CD4-positive, alpha-beta T cell treated with Interleukin-21 for 1 hour (primary cell): ENCODE measurements at places on chromosomes 2 and 18.

DNA sequence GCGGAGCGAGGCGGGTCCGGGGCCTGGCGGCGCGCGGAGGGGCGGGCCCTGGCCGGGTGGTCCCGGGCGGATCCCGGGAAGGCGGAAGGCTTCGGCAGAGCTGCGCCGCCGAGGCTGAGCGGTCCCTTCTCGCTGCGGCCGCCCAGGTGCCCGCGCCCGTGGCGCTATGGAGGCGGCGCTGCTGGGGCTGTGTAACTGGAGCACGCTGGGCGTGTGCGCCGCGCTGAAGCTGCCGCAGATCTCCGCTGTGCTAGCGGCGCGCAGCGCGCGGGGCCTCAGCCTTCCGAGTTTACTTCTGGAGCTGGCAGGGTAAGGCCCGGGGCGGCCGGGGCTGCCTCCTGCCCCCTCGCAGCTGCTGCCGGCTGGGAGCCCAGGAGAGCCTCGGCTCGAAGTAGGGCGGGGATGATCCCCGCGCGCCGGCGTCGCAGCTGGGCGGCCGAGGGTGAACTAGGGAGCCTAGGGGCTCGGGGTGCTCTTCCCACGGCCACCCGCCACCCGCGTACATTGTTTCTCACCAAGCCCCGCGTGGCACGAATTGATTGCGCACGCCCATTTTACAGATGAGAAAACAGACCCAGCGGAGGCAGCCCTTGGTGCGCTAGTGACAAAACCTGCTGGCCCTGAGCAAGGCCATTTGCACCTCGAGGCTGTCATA, at the start of gene SLC66A3:
Gene SLC66A3, plus strand, starts transcription at position 87 of the 655 bp plus-strand sequence. Its CDS starts 80 bp downstream, at position 167.
- DNase-seq, result no peak

GRCh38 chr18:50602466-50602865, 42.6 kb downstream of the MAPK4 start:
- no peak for DNase-seq

DNA sequence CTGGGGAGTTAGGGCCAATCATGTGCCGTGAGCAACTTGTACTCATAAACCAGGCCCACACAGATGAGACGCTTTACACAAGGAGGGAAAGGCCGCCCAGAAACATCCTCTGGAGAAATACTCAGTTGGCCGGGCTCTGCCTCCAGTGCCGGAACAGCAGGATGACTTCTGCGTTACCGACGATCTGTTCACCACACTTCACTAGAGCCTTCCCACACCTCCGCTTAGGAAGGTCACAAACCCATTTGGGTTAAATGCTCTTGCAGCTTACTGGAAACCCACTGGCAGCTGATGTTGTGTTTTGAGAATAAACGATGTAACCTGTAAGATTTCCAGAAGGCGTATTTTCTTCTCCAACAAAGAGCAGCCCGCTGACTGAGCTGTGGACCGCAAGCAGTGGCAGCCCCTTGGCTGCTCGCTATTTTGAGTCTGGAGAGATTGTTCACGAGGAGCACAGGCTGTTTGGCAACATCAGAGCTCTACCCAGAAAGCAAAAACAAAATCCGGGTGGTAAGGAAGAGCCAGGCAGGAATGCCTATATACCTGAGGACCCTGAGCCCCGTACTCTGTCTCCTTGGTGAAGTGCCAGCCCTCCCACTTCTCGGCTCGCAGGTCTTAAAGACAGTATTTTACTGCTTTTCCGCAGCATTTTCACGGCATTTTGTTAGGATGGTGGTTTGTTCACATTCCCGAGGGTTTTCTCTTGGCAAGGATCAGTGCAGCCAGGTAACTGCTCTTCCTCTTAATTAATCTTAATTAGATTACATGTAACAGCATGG, 44.0 kb downstream of the COLEC12 start:
- no peak for DNase-seq

DNA sequence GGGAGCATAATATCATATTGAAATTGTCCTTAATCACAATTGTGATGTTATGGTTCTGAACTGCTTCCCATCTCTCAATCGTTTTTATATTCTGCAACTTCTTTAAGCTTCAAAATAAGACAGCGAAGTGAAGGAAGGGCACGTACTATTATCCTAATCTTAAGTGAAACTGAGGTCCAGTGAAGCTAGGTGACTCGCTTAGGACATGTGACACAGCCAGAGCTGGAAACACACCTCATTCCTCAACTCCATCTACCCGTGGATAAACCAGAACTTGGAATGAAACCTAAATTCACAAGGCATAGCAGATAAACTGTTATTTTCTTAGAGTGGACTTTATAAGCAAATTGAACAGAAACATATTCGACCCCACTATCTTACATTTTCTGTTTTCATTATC, 191.2 kb upstream of the PXDN start:
- no peak for DNase-seq

GRCh38 chr2:226439337-226439736, 360.3 kb downstream of the IRS1 start:
- DNase-seq, result no peak

DNA sequence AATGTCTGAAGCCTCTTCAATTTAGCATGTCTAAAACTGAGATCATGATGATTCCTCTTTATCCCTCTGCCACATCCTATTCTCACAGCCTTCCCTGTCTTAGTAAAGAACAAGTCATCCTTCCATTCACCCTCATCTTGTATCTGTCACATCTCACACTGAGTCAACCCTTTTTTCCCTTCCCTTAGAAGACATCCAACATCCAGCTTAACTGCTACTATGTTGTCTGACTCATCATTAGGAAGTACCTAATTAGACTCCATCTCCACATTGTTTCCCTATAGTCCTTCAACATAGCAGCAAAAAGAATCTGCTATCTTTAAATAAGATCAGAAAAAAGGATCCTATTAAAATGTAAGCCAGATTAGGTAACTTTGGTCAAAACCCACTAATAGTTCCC, 85.2 kb upstream of the GRB14 start:
- no peak for DNase-seq
